ENCODE measurements at places on chromosomes 3 and 15.
A peak's percentile ranks its signal among the peaks of the same experiment; 100 is the strongest.

DNA sequence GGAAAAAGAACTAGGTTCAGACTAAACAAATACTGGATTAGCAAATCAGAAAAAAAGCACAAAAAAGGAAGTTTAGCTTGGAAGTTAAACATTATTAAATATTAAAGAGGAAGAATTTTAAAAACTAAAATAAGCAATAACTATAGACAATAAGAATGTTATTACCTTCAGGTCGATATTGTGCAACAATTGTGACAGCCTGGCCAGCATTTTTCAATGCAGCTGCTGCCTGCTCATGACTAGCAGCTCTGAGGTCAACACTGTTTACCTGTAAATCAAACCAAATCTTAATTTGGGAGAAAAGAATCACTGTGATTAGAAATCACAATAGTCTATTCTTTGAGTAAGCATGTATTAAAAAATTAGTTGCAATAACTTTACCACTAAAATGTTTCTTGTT, 75.1 kb upstream of the MELTF start:
- DNase-seq, result no peak

GRCh38 chr3:120469882-120470301, 19.1 kb upstream of the FSTL1 start:
- no peak for DNase-seq

DNA sequence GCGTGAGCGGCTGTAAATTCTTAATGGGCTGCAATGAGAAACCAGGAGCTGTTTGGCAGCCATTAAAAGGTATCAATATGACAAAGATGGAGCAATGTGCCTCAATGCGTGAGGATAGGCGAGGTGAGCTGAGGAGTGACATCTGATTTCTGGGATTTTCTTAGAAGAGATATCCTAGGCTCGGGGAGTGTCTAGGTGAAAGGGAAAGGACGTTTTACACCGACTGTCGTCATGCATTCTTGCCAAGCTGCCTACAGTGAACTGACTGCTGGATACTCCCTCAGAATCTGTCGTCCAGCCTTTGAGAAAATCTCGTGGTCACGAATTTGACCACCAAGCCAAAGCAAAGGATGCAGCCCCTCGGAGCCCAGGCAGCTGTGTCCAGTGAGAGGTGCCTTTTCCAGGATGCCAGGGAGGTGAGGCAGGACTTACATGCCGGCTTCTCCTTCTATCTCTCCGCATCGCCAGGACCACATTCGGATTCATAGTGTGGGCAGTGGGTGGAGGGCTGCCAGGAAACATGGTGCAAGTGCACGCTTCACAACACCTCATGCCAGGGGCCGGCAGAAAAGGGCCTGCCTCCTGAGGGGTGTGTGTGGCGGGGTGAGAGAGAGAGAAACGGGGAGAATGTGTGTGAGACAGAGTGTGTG, 80.3 kb upstream of the ABHD17C start:
- DNase-seq, result no peak

- DNase-seq, result no peak
These were observed 59.7 kb upstream of the TAMM41 start for GRCh38 chr3:11906407-11906806.

DNA sequence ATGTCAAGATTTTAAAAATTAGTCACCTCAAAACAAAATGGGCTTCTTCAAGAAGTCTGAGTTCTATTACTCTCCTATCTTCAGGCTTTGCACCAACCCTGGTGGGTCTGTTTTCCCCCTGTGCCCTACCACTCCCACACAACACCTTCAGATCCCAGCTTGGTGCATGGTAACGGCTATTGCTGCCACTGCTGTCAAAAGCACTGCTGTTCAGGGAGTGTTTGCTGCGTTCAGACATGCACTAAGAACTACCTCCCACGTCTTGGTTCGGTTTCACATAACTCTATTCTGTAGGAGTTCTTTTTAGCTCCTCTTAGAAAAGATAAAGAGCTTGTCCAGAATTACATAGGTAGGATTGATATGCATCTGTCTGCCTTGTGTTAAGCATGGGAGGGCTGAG, 799.2 kb downstream of the NR2F2 start:
- no peak for DNase-seq

- DNase-seq, result no peak
These were observed 82.0 kb downstream of the BOC start for GRCh38 chr3:113293348-113293747.

GRCh38 chr15:61938249-61938648, 122.0 kb downstream of the VPS13C start:
- DNase-seq, result no peak

DNA sequence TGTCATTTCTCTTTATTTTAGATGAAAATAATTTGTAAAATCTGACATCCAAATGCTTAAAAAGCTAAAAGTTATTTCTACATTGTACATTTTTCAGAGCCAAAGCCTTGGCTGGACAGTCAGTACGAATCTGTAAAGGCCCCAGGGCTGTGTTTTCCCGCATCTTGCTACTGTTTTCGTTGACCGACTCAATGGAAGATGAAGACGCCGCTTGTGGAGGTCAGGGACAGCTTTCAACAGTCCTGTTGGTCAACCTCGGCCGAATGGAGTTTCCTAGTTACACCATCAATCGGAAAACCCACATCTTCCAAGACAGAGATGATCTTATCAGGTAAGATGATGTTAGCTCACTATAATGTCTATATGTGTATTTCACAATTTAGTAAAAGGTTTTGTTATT, 10.0 kb downstream of the FAN1 start:
- no peak for DNase-seq

- no peak for DNase-seq
These were observed 107.3 kb upstream of the PRR20G start for GRCh38 chr3:127394984-127395662.

GRCh38 chr3:13536832-13537231, 12.1 kb upstream of the FBLN2 start:
- no peak for DNase-seq

GRCh38 chr15:90221246-90221900, 12.4 kb downstream of the CIB1 start:
- peak; percentile 17 for DNase-seq

DNA sequence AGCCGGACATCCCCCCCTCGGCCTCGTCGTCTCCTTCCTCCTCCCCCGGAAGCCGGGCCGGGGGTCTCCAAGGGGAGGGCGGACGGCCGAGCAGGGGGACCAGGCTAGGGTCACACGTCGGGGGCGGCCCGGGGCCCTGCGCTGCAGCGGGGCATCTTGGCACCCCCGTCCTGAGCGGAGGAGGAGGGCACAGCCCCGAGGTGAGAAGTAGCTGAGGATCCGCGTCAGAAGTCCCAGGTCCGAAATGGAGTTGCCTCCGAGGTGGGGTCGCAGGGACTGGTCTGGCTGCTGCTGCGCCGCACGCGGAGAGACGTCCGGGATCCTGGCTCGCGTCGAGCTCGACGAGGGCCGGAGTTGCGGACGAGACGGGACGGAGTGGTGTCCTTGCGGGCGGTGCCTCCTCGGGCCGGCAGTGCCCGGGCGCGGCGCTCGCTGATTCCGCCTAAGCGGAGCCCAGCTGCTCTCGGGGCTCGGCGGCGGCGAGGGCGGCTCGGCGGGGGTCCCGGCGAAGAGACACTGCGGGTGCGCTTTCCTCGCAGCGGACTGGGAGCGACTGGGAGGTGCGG, at the start of gene ADCY5:
Gene ADCY5 (minus strand): TSS at position 555 of the 566 bp plus-strand sequence. CDS start 545 bp downstream, at position 10.
- no peak for DNase-seq

DNA sequence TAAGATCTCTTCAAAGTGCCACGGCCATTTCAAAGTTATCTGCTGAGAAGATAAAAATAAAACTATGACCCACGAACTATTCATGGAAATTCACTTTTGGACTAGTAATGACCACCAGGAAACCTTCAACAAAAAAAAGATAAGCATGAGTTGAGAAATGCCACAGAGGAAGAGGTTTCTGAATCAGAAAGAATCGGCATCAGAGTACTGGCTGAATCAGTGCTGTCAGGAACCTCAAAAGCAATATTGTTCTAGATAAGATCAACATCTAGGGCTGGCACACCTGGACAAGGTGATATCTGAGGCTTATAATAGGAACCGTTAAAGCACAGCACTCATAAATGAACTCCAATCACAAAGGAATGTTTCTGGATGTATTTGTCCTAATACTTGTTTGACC, 72.7 kb downstream of the PEAK1 start:
- DNase-seq, result no peak

DNA sequence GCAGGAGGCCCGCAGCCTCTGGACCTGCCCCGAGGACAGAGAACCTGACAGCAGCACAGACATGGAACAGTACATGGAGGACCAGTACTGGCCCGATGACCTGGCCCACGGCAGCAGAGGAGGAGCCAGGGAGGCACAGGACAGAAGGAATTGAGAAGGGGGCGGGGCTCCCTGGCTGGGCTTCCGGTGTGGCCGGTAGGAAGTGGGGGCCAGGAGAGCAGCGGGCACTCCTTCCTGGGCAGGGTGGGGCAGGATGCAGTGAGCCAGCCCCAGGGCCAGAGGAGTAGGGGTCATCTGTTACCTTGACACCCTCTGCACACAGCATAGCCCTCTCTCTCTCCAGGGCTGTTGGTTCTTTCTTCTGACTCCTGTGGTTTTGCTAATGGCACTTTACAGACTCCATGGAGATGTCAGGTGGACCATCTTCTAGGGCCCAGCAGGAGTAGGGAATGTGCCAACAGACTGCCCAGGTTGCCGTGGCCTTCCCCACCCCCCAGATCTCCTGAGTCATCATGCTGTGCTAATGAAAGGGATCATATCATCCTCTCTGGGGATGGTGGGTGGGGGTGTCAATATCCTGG, 8.6 kb upstream of the ISG20 start:
- DNase-seq, result no peak

DNA sequence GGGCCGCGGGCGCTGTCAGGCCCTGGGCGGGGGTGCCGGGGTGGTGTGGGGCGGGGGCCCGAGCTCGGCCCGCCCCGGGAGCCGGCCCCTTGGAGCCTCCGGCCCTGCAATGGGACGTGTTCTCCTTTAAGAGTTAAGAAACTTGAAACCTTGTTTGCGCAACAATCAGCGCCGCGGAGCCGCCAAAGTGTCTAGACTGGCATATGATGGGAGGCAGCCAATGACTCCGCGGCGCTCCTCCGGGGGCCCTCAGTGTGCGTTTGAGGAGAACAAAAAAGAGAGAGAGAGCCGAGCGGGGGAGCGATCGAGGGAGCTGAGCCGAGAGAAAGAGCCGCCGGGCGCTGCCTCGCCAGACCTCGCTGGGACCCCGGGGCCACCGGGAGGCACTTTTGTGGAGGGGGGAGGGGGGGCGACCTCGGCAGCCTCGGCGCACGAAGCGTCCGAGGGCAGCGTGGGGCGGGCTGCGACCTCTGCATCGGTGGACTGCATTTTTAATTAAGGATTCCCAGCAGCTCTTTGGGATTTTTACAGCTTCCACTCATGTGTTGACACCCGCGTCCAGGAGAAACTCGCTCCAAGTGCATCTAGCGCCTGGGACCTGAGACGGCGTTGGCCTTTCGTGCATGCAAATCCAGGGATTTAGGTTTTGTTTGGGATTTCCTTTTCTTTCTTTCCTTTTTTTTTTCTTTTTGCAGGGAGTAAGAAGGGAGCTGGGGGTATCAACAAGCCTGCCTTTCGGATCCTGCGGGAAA, at the start of gene SMAD6:
Gene SMAD6 (plus strand): TSS at position 202 of the 752 bp plus-strand sequence. CDS start 1,023 bp downstream, outside the sequence.
- peak; percentile 89 for DNase-seq

DNA sequence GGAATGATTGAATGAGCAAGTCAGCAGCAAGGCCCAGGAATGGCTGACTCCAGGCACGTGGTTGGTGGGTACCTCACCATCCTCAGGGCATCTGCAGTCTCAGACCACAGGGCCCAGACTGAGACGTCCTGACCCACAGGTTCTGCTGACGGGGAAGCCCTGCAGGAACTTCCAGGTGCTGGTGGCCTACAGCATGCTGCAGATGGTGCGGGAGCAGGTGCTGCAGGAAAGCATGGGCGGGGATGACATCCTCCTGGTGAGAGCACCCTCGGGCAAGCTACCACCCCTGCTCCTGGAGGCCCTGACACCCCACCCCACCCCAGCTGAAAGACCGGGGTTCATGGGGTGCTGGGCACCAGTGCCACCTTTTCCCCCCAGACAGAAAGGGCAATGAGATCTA, 14.1 kb downstream of the TBC1D21 start:
- DNase-seq, result no peak

GRCh38 chr15:74434263-74435136, 742 bp upstream of the SEMA7A start:
- DNase-seq, result no peak

GRCh38 chr3:195263193-195263924, 7.6 kb downstream of the XXYLT1 start:
- DNase-seq, result peak; percentile 29

DNA sequence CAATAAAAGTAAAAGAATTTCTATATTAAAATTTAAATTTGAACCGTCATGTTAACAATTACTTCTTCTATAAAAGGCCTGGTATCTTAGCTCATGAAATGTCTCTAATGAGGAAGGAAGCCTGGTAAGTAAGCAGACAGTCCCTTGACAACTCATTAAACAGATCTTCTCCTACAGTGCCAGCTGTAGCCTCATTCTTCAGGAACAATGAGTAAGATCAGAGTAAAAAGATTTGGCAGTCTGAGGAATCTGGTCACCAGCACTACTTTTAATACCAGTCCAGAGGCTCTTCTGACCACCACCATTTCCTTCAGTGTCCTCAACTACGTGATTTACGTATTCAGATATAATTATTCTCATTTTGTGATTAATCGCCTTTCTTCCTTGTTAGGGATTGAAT, 955.0 kb upstream of the ALCAM start:
- DNase-seq, result no peak

- no peak for DNase-seq
These were observed 36.0 kb downstream of the LEO1 start for GRCh38 chr15:51935466-51936104.

DNA sequence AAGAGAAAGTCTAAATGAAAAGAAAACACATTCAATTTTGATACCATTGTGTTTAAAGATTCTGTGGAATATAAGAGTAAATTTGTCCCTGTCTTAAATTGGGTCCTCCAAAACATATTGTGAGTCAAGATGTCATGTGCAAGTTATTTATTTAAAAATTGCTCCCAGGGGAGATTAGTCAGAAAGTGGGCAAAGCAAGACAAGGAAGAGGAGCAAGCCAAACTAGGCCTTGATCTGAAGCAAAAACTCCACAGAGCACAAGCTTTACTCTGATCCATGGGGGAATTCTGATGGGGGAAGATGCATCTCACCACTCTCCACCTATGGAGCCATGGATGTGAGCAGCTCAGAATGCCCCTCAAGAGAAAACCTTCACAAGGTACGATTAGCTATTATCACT, 342.8 kb upstream of the IL12A start:
- DNase-seq, result no peak

GRCh38 chr3:23576379-23576959, 229.3 kb upstream of the UBE2E1 start:
- no peak for DNase-seq

- DNase-seq, result no peak
These were observed 42.6 kb downstream of the PHLDB2 start for GRCh38 chr3:111901637-111902036.

DNA sequence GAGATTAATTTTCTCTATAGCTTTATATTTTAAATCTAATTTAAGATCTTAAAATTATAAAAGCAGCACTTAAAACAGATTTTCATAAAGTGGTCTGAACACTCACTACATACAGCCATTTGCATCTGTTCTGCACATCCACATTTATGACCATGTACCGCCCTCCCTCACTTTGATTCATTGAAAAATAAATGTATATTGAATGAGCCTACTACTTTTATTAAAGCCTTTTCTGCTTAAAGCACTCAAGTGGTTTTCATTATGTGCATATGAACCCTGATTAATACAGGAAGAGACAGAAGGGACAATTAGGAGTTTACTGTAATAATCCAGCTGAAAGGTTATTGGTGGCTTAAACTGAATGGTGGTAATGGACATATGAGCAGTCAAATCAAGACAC, 129.4 kb downstream of the DLG1 start:
- DNase-seq, result no peak

Data from AML-193 (cell line).